Pulmonary artery endothelial cell (primary cell): ENCODE measurements at places on chromosomes 2 and 18. TPM values are rescaled to one million over a fixed set of nuclear protein-coding genes. Genes with fewer than 3 reads are reported as not detected.

Gene SRD5A2
- total RNA-seq: not detected in 2 replicates

Gene FBXO15
- total RNA-seq: 0.18 TPM in 1 of 2 replicates, not detected in the other

Gene ZNF385B
- total RNA-seq: not detected in 2 replicates

Gene GAD1
- total RNA-seq: 0.13 and 0.14 TPM in 2 replicates

Gene SEPTIN10
- total RNA-seq: 92.0 and 104 TPM in 2 replicates

Gene G6PC2
- not detected in 2 replicates for total RNA-seq

Gene ZDBF2
- 9.0 and 12.1 TPM in 2 replicates for total RNA-seq

Gene CNGA3
- total RNA-seq: not detected in 2 replicates

Gene TUBA4B
- not detected in 2 replicates for total RNA-seq

Gene UGT1A9
- total RNA-seq: not detected in 2 replicates

Gene MERTK
- total RNA-seq: 25.0 and 33.6 TPM in 2 replicates

Gene GPR39
- 0.04 TPM in 1 of 2 replicates, not detected in the other for total RNA-seq

Gene GALR1
- not detected in 2 replicates for total RNA-seq
